ENCODE measurements at places on chromosomes 3 and 15.

DNA sequence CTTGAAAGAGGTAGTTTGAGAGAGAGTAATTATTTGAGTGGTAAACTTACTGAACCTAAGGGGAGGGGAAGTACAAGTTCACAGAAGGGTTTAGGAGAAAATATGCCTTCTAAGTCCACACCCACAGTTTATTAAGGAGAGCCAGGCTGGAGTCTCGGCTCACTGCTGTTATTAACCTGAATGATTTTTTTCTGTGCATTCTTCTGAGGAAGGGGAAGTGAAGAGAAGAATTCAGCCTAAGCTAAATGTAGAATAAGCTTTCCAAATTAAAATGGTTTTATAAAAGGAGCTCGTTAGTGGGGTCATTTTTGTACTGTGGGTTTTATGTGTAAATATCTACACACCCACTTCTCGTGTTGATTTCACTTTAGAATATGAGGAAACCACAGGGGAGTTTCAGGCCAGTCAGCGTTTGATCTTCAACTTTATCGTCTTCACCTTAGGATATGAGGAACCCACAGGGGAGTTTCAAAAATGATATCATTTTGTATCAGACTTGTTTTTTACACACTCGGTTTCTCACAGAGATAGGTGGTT lies 1.5 kb downstream of the WHAMM start:
- DNase-seq: peak; percentile 40

- DNase-seq: no peak
Observed at GRCh38 chr15:40776537-40777141, 6.9 kb downstream of the C15orf62 start.

DNA sequence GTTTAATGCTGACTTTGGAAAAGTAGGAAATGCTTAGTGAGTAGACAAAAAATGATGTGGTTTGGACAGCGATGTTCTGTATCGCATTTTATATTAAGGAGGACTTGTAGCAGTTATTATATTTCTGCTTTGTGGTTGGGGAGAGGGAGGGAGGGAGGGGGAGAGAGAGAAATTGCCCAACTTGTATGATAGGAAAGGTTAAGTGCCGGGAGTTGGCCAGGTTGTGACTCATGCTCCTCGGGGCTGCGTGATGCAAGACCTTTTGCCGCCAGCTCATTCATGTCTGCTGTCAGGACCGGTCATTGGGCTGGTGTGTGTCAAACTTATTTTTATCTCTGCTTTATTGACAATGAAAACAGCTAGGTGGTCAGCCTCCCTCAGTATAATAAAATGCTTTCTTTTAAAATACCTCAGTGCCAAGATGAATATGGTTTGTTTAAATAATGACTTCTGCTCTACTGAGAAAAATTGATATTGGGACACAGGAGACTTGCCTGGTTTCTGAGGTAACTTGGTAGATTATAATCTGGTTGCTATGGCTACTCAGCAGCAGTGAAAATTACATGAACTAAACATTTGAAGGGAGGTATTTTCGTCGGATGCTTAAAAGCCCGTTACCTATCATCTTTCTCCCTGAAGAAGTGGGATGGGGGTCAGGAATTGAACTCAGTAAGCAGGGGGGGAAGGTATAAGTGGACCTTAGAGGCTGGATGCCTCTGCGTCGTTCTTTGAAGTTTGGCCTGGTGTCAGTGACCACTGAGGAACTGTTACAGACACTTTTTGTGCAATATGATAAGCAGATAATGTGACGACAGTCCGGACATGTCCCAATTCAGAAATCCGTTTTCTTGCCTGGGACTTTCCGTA lies 90.7 kb downstream of the FNDC3B start:
- peak; percentile 70 for DNase-seq

DNA sequence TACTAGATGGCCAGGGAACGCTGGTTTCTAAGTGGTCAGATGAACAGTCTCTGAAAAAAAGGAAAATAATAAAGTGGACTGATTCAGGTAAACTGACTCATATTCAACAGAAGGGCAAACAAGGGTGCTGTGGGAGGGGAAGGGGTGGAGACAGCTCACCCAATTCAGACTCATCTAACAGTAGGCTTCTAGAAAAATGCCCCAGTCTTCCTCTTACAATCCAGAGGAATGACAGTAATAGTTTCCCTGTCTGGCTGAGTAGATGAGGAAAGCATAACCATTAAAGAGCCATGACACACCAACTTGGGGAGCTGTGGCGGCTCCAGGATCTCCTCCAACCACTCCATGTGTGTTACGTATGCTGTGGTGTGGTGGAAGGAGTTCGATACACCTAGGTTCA lies 231.4 kb upstream of the UMPS start:
- DNase-seq: no peak

Data from effector memory CD4-positive, alpha-beta T cell (primary cell).